HuH-7.5 (cell line): ENCODE measurements at places on chromosomes 13 and 19.

- DNase-seq = no peak
Observed at GRCh38 chr13:23753458-23753857, 135.7 kb downstream of the MIPEP start.

GRCh38 chr13:65623148-65623547, 1607.0 kb downstream of the PCDH9 start:
- no peak for DNase-seq

DNA sequence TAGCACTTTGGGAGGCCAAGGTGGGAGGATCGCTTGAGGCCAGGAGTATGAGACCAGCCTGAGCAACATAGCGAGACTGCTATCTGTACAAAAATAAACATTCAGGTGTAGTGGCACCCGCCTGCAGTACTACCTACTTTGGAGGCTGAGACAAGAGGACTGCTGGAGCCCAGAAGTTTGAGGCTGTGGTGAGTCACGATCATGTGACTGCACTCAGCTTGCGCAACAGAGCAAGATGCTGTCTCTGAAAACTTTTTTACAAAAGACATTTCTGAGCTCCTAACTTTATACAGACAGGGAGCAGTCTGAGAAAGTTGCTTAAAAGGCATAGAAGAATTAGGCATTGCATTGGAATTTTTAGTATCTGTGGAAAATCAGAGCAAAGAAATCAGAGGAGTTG, 10.4 kb upstream of the TBC1D4 start:
- no peak for DNase-seq

- DNase-seq = no peak
Observed at GRCh38 chr13:25816239-25816638, 235.6 kb downstream of the SHISA2 start.

DNA sequence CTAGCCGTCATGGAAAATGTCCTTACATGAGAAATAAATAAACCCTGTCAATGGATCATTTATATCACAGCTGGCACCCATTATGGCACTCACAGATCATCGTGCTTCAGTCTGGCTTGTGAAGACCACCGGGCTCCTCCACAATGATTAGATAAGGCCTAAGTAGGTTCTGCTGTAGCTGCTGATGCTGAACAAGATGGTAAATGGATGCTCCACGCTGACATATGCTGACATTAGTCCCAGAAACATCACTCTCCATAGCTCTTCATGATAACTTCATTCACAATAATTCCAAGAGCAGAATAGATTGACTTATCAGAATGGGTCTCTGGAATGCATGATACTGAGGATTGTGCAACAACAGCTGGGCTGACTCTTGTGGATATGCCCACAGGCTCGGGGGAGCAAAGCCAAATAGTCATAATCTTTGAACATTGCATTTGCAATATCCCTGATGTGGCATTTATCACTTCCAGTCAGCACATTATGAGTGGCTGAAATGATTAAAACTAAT, 63.8 kb upstream of the RXFP2 start:
- no peak for DNase-seq

DNA sequence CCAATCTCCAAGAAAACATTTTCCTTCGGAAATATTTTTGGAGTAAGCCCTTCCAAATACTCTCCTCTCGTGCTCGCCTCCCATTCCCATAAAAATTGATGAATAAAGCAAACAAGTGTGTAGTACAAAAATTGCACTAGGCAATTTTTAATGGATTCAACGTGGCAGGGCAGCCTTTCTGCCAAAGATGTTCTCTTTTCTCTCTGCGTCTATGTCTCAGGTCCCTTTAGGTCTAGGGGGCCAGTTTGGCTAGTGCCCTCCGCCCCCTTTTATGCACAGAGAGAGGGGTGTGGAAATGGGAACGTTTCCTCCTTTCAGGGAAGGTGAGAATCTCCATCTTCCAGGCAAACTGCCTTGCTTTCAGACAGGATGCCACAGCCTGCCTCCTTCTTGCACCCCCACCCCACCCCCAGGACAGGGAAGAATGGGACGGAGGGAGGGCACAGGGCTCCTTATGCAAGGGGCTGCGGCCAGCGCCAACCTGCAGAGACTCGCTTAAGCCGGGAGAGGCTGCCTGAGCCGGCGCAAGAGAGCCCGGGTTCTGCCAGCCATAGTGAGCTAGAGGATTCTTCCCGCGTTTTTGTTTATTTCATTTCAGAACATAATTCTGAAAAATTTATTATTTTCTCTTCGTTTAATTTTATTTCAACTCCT, 2.7 kb upstream of the ZIC2 start:
- no peak for DNase-seq

DNA sequence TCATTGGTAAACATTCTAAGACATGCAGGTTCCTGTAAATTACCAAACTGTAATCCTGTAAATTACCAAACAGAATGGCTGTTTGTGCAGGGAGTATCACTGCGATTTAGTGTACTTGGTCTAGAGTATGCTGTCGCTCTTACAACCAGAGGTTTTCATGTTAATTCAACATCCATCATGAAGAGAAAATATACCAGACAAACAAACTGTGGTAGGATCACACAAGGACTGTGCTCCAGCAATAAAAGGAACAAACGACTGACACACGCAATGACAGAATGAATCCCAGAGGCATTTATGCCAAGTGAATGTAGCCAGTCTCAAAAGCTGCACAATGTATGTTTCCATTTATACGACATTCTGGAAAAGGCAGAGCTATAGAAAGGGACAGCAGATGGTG, 31.2 kb downstream of the RFX2 start:
- DNase-seq = no peak

DNA sequence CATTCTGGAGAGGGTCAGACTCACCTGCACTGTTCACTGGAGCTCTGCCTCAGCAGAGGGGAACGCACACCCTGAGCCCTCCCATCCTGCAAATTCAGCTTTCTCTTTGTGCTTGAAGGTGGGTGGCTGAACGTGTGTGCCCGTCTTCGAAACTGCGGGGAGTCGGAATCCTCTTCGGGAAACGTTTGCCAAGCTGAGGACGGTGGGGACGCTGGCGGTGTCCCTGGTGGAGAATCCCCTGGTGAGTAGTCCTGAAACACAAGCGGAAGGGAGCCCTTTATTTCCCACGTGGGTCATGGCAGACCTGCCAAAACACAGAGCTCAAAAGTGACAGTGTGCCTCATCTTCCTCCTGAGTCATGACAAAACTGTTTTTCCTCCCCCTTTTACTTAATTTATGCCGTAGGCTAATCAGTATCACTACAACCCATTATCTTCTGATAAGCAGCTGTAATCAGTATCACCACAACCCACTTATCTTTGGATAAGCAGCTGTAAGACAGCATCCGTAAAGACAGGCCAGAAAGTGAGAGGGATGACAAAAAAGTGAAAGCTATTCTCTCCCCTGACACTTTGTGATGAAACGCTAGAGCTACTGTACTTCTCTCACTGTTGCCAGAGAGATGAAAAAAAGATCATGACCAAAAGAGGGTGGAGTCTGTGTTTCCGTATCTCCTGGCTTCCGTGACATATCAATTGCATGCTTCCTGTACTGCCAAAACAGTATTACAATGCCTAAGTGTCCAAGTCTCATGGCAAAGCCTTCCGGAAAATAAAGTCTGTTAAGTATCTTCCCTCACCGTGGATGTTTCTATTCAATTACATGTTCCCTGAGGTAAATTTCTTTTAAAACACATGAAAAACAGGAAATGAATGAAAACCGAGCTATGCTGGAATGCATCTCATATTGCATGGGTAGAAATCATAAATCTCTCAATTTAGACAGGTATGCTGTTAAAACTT, 155.5 kb downstream of the TBC1D4 start:
- no peak for DNase-seq

- DNase-seq = no peak
Observed at GRCh38 chr19:15213715-15214381, 13.1 kb upstream of the NOTCH3 start.

DNA sequence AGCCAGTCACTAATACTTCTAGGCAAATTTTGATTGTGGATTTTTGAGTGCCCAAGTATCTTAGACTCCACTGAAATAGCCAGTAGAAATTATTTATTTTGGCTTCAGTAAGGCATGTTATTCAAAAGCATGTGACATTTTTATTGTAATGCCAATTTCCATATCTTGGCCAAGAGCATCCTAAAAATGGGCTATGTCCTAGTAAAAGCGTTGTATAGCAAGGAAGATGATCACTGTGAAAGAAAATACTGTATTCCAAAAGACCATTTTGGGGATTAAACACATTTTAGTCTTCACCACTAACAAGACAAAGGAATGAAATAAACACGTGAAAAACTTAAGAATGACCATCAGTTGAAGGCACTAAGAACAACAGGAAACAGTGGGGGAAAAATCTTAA, 149.1 kb downstream of the NUFIP1 start:
- no peak for DNase-seq

DNA sequence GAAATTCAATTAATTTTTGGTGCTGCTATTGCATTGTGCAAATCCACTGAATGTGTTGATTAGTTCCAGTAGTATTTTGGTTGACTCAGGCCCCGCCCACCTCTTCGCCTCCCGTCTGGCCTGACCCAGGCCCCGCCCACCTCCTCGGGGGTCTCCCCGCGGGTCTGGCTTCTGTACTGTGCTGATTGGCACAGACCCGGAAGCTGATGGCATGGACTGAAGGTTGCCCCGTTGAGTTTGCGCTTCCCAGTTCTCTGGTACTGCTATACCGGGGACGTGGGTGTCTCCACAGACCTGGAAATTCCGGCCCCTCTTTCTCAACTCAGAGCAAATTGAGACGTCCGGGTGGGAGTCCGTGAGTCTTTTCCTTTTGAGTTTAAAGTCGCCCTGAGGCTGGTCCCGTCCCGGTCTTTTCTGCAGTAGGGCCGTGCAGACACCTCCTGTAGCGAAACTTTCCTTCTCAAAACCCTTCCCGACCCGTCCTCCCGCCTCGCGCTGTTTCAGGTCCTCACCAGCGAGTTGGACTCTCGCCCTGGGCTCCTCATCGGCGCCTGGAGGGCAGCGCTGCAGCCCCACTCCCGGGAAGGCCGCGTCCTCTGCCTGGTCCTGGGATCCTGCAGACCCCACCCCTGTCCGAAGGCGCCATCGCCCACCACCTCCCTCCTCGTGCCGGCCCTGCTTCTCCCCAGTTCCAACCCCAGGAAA, 14.8 kb downstream of the ZNF701 start:
- no peak for DNase-seq

DNA sequence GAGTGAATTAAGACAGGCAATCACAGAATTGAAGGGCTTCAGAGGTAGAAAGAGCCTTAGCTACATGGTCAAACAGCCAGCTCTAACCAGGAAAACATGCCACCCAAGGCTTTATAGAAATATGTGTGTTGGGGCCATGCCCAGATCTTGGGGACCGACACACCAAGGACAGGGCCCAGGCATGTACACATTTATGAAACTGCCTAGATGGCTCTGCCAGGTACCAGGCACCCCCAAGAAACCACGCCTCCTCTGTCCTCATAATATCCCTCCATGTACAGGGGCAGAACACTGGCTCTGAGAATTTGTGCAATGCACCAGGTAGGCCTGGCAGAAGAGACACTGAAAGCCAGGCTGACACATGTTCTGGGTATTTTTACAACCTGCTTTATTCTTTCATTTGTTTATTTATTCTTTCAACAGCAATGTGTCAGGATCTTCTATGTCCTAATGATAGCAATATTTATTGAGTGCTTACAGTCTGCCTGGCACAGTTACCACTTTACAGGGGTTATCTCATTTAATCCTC, 137.9 kb upstream of the LSM14A start:
- DNase-seq = no peak

GRCh38 chr19:18684642-18684993, 1.1 kb downstream of the CRTC1 start:
- DNase-seq = no peak

DNA sequence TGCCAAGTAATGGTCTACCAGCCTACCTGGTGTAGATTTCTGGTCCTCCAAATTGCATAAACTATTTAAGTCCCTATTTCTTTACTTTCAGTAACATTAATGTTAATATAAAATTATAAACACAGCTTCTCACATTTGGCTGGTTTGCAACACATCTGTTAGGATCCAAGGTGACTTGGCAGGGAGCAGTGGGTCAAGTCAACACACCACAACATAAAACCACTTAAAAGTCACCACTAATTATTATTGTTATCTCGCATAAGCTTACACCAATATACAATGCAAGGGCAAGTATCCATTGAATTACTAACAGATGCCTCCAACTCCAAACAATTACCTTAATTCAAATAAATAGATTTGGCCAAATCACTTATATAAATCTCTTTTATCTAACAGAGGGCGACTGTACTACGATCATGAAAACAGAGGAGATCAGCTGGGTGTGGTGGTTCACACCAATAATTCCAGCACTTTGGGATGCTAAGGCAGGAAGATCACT, 74.7 kb downstream of the FGF14 start:
- DNase-seq = no peak

DNA sequence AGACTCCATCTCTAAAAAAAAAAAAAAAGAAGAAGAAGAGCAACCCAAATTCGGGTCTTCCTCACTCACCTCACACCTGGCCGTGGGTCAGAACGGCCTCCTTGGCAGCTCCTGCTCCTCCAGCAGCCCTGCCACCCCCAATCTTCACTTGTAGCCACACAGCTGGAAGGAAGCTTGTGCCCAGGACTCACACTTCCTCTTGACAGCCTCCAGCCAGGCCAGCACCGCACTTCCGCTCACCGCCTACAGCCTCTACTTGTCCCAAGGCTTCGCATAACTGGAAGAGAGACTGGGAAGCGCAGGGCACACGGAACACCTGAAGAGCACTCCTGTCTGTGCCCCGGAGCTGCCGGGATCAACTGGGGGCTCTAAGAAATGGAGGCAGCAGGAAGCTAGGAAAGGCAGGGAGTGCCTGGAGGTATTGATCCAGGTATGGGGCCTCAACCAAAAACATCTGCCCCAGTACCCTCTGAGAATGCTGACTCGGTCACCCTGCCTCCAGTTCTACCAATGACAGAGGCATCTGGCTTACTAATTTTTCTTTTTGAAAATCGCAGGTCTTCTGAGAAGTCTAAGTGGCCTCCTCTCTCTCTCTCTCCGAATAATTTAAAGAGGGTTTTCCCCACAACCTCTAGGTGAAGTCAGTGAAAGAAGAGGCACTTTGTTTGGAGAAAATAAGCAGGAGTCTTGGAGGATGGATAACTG, 31.1 kb upstream of the ATP12A start:
- no peak for DNase-seq

GRCh38 chr13:41916173-41916954, 44.5 kb downstream of the VWA8 start:
- no peak for DNase-seq

DNA sequence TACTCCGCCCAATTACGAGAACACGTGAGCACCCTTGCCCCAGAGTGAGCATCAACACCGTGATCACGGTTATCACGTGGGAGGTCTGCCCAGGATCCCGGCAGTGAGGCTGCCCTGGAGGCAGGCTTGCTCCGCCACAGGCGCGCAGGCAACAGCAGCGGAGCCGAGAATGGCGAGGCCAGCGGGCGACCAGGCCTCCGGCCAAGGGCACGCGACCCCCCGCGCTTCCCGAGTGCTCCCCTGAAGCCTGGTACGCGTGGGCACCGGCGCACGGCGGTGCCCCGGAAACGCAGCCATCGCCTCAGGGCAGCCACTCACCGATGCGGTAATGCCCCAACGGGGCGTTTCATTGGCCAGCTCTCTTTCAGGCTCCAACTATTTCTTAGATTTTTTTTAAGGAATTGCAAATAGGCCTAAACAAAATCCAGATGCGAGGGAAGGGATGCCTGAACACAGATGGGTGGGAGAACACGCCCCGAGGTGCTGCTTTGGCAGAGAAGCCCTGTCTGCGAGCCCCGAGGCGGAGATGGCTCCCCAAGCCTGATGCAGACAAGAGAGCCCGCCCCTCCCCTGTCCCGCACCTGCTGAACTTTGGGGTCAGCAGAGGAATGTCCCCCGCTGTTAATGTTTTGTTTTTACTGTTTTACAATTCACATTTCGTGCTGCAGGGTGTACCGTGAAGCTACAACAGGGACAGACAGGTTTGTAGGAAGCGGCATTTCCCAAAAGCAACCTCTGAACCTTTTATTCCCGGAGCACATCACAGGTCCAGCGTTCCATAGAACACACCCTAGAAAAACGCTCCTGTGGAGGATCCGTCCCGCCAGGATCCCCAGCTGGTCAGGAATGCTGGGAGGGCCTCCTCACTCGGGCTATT, 132.7 kb downstream of the ZDHHC20 start:
- no peak for DNase-seq
